ENCODE measurements at places on chromosomes 4 and X. TPM values are rescaled to one million over a fixed set of nuclear protein-coding genes. Genes with fewer than 3 reads are reported as not detected.

DNA sequence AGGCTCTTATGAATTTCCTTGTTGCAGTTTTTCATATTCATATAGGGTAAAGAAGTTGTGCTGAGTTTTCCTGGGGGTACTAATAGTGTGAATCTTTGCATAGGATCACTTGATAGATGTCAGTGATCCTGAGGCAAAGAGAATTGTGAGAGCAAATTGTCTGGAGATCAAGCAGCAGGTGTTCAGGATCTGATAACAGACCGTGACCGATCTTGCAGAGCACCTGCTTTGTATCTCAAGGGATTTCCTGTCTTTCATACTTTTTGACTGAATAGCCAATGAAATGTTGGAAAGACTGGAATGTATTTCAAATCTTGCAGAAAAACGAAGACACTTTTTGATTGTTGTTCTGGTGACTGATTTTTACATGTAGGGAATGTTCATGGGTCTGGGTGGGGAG is 914.5 kb downstream of the STIM2 start:
- DNase-seq: no peak

GRCh38 chr4:54254116-54254914 is 25.2 kb downstream of the PDGFRA start:
- DNase-seq: no peak

DNA sequence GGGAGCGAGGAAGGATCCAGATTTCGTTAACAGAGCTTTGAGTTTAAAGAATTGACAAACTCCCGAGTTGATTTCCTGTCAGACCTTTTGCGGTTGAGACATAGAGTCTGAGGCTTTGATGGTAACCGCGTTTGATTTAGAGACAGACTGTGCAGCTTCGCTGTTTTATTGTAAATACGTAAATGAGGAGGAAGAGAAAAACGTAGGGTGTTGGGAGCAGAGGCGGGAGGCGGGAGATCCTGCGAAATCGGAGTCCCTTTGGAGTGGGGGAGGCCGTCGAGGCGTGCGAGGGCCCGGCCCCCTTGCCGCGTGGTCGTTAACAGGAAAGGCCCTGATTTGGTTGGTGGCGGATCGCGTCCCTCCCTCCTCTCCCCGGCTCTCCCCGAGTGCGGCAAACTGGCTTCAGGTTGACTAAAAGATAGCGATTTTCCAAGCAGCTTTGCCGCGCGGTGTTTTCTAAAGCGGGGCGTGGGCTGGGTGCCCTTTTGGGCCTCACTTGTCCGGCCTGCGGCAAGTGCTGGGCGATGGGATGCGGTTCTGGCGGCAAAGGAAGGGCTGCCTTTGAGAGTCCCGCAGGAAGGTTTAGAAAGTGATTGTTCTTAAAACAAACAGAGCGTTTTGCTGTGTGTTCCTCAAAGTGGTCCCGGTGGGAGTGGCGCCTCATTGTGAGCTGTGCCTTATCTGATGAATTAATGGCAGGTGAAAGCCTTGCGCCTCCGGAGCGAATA is 857 bp downstream of the SCML1 start:
- DNase-seq: peak; percentile 80

- no peak for DNase-seq
These were observed 257.8 kb downstream of the FBXW7 start for GRCh38 chr4:152278172-152278504.

SATL1 gene
- total RNA-seq: not detected

ARHGAP36 gene
- not detected for total RNA-seq

RHOXF1 gene
- total RNA-seq: not detected

CLDN22 gene
- not detected for total RNA-seq
